ENCODE measurements at places on chromosomes 16 and 17.
A peak's percentile ranks its signal among the peaks of the same experiment; 100 is the strongest.

- no peak overlapping the region for H3K4me3 ChIP-seq
- H3K27me3 ChIP-seq = peaks cover 49% of the 10 kb centered on the region
- no peak for DNase-seq
- H3K27ac ChIP-seq = peak overlapping the region; percentile 6
- no peaks in the 10 kb centered on the region for H3K36me3 ChIP-seq
Observed at GRCh38 chr17:74568106-74568873, 981 bp upstream of the CD300H start.

DNA sequence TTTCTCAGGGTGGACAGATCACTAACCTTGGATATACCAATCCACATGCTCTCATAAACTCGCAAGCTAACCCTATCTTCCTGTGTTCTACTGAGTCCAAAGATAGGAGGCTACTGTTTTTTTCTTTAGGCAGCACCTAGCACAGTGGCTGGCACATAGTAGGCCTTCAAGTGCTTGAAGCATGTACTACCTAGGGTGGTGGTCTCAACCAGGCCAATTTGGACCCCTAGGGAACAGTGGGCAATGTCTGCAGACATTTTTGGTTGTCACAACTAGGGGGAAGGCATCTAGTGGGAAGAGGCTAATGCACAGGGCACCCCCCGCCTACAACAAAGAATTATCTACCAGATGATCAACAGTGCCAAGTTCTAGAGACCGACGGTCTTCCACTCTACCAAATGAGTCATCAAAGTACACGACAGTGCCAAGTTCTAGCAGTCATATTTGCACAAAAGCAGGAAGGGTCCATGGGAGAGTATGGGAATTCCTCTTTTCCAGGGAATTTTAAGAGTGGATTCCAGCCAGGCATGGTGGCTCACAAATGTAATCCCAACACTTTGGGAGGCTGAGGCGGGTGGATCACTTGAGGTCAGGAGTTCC lies 390.3 kb downstream of the SLC39A11 start:
- peak overlapping the region; percentile 27 for H3K27ac ChIP-seq
- peaks cover 6% of the 10 kb centered on the region for H3K27me3 ChIP-seq
- no peak for DNase-seq
- H3K36me3 ChIP-seq = peaks cover 16% of the 10 kb centered on the region
- peaks cover 20% of the 10 kb centered on the region for H3K4me1 ChIP-seq

DNA sequence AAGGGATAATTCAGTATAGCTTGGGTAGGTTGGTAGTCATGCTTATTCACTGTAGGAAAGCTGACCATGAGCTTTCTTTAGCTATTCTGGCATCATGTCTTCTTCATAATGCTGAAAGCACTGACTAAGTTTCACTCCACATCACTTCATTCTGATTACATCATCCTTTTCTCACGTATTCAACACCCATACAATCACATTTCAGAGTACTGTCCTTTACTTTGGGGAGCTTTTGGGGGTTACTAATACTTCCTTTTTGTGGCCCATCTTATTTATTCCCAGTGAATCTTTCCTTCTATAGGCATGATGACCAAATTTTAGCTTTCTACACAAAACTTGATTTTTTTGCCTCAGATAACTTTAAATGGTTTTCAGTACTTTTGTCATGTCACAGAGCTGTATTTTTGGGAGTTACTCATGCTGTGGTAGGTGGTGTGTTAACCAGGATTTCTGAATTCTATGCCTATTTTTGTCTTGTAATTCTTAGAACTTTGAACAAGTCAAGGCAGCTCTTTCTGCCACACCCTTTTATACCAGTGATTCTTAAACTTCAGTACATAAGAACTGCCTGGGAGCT lies 23.5 kb downstream of the TADA2A start:
- no peaks in the 10 kb centered on the region for H3K27me3 ChIP-seq
- peaks cover 59% of the 10 kb centered on the region for H3K36me3 ChIP-seq
- no peak for DNase-seq
- no peak overlapping the region for H3K27ac ChIP-seq

GRCh38 chr17:17872547-17873345 lies 36.0 kb upstream of the SREBF1 start:
- peaks cover 13% of the 10 kb centered on the region for H3K36me3 ChIP-seq
- H3K27ac ChIP-seq = peak overlapping the region; percentile 86
- peaks cover 77% of the 10 kb centered on the region for H3K4me1 ChIP-seq
- peak; percentile 28 for DNase-seq

DNA sequence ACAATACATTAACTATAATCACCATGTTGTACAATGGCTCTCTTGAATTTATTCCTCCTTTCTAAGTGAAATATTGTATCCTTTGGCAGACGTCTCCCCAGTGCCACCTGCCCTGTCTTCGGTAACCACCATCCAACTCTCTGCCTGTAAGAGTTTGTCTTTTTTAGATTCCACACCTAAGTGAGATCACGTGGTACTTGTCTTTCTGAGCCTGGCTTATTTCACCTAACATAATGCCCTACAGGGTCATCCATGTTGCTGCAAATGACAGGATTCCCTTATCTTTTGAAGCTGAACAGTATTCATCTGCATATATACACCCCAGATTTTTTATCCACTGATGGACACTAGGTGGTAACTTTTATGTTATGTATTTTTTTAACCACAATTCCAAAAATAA lies 24.2 kb downstream of the ORC6 start:
- no peak overlapping the region for H3K4me3 ChIP-seq
- no peaks in the 10 kb centered on the region for H3K36me3 ChIP-seq
- H3K27ac ChIP-seq = no peak overlapping the region
- no peak for DNase-seq

DNA sequence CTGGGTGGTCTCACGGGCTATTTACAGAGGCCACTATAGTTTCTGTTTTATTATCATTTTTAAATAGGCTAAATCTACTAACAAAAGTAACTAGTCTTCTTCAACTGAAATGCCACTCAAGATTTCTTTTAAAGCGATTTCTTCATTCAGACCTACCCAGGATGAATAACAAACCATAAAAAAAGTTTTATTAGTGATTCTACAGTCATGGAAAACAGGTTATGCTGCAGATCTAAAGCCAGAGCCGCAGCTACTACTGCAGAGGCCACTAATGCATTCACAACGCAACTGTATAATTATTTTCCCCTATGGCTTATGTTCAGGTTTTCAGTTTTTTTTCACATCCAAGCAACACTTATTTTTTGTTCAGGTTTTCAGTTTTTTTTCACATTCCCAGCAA lies 136.2 kb upstream of the AXIN2 start:
- H3K27me3 ChIP-seq = no peaks in the 10 kb centered on the region
- DNase-seq = no peak
- peaks cover 12% of the 10 kb centered on the region for H3K36me3 ChIP-seq
- H3K27ac ChIP-seq = peak overlapping the region; percentile 96
- peak overlapping the region; percentile 84 for H3K4me3 ChIP-seq

GRCh38 chr16:85984231-85984880 lies 85.4 kb downstream of the IRF8 start:
- no peak overlapping the region for H3K27ac ChIP-seq
- no peaks in the 10 kb centered on the region for H3K36me3 ChIP-seq
- no peak for DNase-seq
- peaks cover 31% of the 10 kb centered on the region for H3K4me1 ChIP-seq
- no peak overlapping the region for H3K4me3 ChIP-seq
- peaks cover 33% of the 10 kb centered on the region for H3K27me3 ChIP-seq

DNA sequence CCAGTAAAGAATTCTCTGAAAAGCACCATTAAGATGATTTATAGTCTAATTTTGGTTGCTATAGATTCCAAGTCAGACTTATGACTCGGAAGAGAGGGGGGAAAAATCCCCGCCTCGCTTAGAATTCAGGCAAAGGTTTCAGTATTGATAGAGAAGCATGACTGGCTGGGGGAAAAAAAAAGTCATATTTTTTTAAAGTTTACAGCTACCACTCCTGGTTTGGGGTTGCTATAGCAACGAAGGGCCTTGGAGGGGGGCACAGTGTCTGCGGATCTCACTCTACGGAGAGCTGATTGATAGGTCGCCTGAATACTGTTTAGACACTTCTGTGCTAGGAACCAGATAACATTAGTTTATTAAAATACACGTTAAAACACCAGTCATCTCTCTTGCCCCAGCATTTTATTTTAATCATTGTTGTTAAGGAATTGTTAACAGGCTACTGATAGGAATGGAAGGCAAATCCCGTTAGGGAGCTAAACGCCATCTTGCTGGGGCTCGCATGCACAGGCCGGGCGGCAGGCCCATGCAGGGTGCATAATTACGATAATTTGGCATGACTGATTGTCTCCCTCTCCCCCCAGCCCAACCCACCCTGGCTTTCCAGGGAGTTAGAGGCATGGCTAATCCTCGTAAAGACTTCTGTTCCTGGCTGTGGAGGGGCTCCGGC lies 380.0 kb upstream of the XYLT1 start:
- H3K27me3 ChIP-seq = peaks cover 2% of the 10 kb centered on the region
- peak; percentile 29 for DNase-seq
- peaks cover 20% of the 10 kb centered on the region for H3K4me1 ChIP-seq
- no peaks in the 10 kb centered on the region for H3K36me3 ChIP-seq
- peak overlapping the region; percentile 33 for H3K27ac ChIP-seq
- peak overlapping the region; percentile 9 for H3K4me3 ChIP-seq

DNA sequence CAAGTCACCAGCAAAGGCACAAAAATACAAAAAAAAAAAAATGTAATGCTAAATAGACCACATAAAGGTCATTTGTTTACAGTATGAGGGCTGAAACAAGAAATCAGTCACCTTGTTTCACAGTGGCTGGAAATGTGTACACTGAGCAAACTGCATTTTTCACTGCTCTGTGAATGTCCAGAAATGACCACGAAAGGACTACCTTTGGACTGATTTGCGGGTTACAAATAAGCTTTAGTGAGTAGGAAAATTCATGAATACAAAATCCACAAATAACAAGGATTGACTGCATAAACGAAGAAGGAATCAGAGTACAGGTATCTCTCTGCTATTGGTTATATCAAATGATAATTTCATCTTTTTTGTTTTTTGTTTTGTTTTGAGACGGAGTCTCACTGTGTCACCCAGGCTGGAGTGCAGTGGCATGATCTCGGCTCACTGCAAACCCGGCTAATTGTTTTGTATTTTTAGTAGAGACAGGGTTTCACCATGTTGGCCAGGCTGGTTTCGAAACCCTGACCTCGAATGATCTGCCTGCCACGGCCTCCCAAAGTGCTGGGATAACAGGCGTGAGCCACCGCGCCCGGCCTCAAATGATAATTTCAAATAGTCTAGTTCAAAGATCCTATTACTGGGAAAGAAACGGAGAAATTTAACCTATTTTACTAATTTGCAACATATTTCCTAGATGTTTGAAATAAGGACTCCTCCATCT lies 30.5 kb downstream of the CYTH1 start:
- no peaks in the 10 kb centered on the region for H3K36me3 ChIP-seq
- peaks cover 21% of the 10 kb centered on the region for H3K4me1 ChIP-seq
- no peak for DNase-seq
- H3K27ac ChIP-seq = peak overlapping the region; percentile 57

- no peaks in the 10 kb centered on the region for H3K36me3 ChIP-seq
- H3K4me3 ChIP-seq = no peak overlapping the region
- no peak overlapping the region for H3K27ac ChIP-seq
- H3K4me1 ChIP-seq = peaks cover 5% of the 10 kb centered on the region
- no peak for DNase-seq
- peaks cover 71% of the 10 kb centered on the region for H3K27me3 ChIP-seq
Observed at GRCh38 chr16:28068976-28069375, 5.5 kb upstream of the GSG1L start.

GRCh38 chr17:40551091-40551878 lies 14.0 kb downstream of the CCR7 start:
- H3K27ac ChIP-seq = peak overlapping the region; percentile 46
- no peaks in the 10 kb centered on the region for H3K36me3 ChIP-seq
- DNase-seq = no peak
- peaks cover 16% of the 10 kb centered on the region for H3K27me3 ChIP-seq
- H3K4me1 ChIP-seq = peaks cover 78% of the 10 kb centered on the region
- H3K4me3 ChIP-seq = no peak overlapping the region

GRCh38 chr17:8927395-8927794 lies 38.1 kb downstream of the PIK3R5 start:
- H3K36me3 ChIP-seq = no peaks in the 10 kb centered on the region
- H3K27ac ChIP-seq = no peak overlapping the region
- peaks cover 18% of the 10 kb centered on the region for H3K27me3 ChIP-seq
- no peak for DNase-seq

GRCh38 chr16:67001726-67002125 lies 13.3 kb downstream of the CES4A start:
- H3K36me3 ChIP-seq = no peaks in the 10 kb centered on the region
- peaks cover 90% of the 10 kb centered on the region for H3K27me3 ChIP-seq
- H3K27ac ChIP-seq = no peak overlapping the region
- no peak for DNase-seq
- no peak overlapping the region for H3K4me3 ChIP-seq

DNA sequence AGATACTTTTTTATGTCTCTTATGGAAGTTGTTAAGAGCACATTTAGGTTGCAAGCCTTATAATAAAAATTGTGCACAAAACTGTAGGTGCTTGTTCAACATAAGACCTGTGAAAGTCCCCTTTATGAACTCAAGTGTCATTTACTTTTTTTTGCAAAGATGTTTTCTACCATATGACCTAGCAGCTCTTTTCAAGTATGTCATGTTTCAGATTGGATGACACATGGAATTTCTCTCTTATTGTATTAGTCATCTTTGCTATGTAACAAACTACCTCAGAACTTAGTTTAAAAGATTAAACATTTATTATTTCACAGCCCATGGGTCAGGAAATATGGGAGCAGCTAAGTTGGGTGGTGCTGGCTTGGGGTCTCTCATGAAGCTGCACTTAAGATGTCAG lies 57.9 kb downstream of the PHKB start:
- H3K4me3 ChIP-seq = no peak overlapping the region
- H3K27ac ChIP-seq = no peak overlapping the region
- H3K27me3 ChIP-seq = no peaks in the 10 kb centered on the region
- no peaks in the 10 kb centered on the region for H3K4me1 ChIP-seq
- DNase-seq = no peak

DNA sequence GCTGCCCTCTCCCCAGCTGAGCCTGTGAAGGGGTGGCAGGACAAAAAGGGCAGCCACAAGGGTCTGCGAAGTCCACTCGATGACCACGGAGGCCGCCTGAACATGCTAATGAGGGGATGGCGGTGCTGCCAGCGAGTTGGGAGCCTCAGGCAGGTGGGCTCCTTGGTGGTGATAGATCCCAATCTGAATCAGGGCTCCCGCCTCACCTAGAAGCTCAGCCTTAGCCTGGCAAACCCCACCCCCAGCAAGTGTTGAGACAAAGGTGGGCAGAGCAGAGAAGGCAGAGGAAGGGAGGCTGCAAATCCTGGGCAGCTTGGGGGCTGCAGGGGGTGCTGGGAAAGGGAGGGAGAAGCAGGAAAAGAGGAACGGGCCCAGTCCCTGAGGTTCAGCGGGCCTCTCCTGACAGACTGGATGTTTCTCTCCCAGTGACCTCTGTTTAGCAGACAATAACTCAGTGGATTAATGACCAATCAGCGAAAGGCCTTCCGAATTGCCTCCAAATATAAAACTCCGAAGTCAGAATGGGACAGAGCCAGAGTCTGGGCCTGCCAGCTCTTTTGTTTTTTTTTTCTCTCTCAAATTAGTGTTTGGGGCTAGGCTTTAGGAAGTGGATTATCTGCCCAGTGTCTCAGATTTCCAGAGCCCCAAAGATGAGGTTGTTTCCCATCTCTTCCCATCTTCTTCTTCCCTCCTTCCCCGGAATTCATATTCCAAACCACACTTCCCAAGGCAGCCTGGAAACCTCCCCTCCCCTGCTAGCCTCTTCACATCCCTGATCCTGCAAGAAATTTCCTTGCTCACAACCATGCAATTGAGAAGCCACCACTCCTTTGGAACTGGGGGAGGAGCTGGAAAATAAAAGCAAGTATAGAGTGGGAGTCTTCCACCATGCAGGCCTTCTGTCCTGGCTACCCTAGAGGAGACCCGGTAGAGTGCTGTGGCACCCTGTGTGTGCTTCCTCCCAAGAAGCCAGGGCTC lies 15.2 kb upstream of the HOXB2 start:
- peaks cover 4% of the 10 kb centered on the region for H3K27me3 ChIP-seq

- peak overlapping the region; percentile 99 for H3K27ac ChIP-seq
- peak; percentile 53 for DNase-seq
- H3K4me3 ChIP-seq = peak overlapping the region; percentile 99
- peaks cover 80% of the 10 kb centered on the region for H3K4me1 ChIP-seq
- H3K27me3 ChIP-seq = peaks cover 3% of the 10 kb centered on the region
- no peaks in the 10 kb centered on the region for H3K36me3 ChIP-seq
Observed at GRCh38 chr17:77373299-77374169, 232.8 kb downstream of the SEC14L1 start.
